ENCODE measurements at places on chromosomes 16 and 17.

DNA sequence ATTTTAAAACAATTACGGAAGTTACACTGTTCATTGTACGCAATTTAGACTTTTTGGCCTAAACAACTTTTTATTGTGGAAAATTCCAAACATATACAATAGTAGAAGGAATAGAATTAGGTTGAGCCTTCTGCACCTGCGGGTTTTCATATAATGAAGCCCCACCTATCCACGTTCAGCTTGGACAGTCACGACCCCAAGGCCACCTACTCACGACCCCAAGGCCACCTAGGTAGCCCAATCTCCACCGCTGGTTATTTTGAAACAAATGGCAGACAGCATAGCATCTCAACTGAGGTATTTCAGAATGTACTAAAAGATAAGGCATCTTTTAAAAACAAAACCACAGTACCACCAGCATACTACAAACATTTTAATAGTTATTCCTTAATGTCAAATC is 631 bp downstream of the NLRC5 start:
- DNase-seq = no peak

- DNase-seq = no peak
Measured at GRCh38 chr17:68973098-68973846, 18.1 kb upstream of the ABCA8 start.

DNA sequence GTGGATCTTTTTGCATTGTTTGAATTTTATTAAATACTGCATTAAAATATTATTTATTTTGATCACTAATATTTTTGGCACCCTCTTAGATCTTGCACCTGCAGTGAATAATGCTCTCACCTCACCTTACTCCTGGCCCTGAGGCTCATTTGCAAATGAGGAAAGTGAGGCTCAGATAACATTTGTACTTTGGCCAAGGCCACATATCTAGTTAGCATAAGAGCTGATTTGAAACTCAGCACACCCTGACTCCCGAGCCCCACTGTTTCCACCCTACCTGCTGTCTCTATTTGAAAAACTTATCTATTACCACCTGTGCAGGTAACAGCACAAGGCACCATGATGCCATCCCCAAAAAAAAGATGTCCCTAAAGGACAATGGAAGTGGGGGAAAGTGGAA is 358.7 kb upstream of the MAF start:
- DNase-seq = no peak

- no peak for DNase-seq
Measured at GRCh38 chr17:81066072-81066471, 31.1 kb downstream of the BAIAP2 start.

- DNase-seq = no peak
Measured at GRCh38 chr17:73261952-73262675, 434 bp upstream of the CPSF4L start.

DNA sequence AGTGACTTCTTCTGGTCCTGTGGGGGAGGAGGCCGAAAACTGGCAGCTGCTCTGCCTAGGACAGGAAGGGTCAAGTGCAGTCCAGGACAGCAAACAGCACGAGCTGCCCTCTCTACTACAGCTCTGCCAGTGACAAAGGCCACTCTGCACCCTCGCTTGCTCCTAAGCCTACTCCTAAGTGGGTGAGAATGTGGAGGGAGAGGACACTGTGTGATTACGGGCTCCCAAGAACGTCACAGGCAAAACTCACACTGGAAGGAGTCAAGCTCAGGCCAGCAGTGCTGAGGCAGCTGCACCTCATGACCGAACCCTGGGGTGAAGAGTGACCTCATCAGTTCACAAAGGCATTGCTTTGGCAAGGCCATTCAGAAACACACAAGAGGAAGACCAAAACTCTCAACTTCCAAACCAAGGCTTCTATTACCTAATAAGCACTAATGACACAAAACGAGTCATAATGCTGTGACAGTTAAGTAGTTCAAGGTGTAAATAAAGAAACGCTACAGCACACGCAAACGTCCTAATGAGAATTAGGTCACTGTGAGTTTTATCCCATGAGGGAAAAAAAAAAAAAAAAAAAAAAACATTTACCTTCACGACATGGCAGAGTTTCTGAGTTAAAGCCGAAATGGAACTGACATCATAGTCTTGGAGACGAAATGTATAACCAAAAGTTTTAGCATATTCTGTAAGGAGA is 35.1 kb downstream of the MARF1 start:
- no peak for DNase-seq

- DNase-seq = peak; percentile 64
Measured at GRCh38 chr16:30005341-30006094, 5.3 kb downstream of the DOC2A start.

DNA sequence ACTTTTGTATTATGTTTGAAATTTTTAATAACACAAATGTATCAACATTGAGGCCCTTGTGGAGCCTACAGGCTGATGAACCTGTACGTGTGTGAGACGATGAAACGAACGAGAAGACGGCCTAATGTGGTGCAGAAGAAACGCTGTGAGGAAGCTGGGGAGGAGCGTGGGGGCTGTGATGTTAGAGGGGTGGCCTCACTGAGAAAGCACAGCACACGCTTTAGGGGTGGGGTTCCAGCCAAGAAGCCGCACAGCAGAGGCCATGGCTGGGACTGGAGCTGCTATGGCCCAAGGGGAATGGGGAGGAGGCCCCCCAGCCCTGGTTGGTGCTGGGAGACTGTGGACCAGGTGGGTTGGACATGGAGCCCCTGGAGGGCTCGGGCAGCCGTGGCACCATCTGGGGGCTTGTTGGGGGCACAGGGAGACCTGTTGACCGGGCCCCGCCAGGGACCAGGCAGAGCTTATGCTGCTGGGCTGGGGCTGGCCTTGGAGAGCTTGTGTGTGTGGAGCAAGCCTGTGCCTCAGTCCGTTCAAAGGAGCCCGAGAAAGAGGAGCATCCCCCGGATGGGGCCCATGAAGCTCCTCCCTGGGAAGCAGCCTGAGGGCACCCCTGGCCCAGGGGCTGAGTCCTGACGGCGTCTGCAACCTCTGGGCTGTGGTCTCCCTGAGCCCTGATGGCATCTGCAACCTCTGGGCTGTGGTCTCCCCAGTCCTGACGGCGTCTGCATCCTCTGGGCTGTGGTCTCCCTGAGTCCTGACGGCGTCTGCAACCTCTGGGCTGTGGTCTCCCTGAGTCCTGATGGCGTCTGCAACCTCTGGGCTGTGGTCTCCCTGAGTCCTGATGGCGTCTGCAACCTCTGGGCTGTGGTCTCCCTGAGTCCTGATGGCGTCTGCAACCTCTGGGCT is 44.7 kb downstream of the METRNL start:
- no peak for DNase-seq

DNA sequence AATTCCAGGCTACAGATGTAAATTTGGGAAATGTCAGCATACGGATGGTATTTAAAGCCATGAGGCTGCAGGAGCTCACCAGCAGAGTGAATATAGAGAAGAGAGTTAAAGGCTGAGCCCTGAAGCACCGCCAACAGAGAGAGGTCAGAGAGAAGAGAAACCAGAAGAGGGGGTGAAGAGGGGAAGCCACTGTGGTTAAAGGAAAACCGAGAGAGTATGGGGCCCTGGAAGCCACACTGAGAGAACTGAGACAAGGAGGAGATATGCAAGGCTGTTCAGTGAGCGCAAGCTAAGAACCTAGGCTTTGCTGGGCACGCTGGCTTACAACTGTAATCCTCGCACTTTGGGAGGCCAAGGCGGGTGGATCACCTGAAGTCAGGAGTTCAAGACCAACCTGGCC is 24.6 kb downstream of the COPRS start:
- DNase-seq = no peak

- DNase-seq = no peak
Measured at GRCh38 chr16:69568676-69569075, 2.9 kb downstream of the NFAT5 start.

- DNase-seq = no peak
Measured at GRCh38 chr17:2634361-2634960, 41.0 kb downstream of the PAFAH1B1 start.

DNA sequence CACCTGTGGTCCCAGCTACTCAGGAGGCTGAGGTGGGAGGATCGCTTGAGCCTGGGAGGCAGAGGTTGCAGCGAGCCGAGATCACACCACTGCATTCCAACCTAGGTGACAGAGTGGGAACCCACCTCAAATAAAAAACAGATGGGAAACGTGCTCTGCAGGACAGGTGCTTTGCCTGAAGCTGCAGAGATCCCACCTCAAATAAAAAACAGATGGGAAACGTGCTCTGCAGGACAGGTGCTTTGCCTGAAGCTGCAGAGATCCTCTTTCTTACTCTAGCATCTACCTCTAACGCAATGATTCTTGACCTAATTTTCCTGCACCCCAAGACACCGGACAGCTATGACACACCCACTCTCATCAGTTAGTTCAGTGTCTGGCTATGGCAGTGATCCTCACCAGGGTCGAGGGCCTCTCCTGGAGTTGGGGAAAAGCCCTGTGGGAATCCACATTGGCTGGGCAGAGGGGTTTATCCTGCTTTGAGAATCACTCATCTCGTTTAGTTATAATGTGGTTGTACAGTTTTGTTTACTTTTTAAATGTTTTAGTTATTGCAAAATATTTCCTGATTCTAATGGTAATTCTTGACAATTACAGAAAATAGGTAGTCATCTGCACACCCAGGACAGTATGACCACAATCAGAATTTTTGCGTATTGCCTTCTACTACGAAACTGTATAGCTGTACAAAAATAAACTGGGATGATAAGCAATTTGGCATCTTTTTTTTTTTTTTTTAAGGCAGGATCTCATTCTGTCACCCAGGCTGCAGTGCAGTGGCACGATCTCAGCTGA is 11.4 kb downstream of the VPS53 start:
- DNase-seq = no peak

GRCh38 chr17:66604376-66604775 is 230.5 kb upstream of the CACNG5 start:
- no peak for DNase-seq

DNA sequence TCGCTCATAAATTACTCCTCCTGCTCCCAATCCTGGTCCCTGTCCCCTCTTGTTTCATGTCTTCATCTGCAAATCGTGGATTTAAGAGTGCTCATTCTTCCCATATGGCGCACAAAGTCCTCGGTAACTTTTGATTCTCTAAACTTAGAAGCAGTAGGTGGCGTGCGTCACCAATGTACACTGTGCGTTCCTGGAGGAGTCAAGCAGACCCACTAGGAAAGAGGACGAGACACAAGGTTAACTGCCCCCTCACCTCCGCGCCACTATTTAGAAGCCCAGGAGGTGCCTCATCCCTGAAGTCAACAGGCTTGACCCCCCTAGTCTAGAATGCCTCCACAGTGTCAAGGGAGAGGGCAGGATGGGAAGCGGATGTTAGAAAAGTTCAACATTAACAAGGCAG is 2.9 kb downstream of the SLC13A5 start:
- no peak for DNase-seq

GRCh38 chr16:50219402-50219975 is 46.9 kb upstream of the ADCY7 start:
- no peak for DNase-seq

- peak; percentile 56 for DNase-seq
Measured at GRCh38 chr17:35889818-35890773, 9.9 kb upstream of the CCL5 start.

DNA sequence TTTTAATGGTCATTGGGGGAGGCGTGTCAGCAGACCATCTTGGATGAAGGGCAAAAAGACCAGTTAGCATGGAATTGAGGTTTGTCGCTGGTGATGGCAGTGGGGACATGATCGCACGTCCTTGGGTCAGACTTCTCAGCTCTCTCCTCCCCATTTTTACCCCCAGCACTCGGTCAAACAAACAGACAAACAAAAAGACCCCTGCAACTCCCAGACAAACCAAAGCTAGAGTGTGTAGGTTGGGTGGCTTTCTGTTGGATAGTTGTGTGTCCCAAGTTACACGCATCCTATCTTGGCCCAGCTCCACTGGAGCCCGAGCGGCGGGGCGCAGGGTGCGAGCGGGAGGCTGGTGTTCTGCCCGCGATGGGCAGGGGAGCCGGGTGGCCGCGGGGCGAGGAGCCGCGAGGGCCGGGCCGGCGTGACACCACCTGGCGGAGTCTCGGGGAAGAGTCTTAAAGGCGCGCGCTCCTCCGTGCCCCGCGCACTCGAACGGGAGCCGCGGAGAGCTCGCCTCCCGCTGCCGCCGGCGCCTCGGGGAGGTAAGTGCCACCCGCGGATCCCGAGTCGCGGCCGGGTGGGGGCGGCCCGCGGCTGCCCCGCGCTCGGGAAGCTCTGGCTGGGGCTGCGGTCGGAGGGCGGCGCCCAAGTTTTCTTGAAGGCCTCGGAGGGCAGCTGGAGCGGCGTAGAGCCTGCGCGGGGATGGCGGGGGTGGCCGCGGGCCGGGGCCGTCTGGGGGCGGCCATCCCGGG is 18.5 kb upstream of the NTN1 start:
- peak; percentile 54 for DNase-seq

DNA sequence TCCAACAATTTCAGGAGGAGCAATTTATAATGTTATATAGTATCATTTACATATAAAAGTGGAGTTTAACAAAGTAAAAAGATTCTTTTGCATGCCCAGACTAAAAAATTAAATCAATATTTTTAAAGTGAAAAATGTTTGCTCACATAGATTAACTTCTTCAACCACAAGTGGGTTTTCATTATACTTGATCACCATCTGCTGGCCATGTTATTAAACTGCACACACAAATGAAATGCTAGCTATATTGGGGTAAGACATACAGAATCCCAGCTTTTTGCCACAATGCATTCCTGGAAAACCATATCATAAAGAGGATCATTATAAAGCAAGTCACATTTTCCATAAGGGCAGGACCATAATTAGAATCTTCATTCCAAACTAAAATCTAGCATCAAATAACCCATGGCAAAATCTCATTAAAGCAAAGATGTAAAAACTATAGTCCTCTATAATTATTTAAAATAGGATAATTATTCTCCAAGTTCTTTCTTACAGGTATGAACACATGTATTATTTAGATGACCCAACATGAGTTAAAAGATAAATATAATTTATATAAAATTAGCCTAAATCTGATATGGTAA is 26.3 kb downstream of the CEP112 start:
- DNase-seq = peak; percentile 75

DNA sequence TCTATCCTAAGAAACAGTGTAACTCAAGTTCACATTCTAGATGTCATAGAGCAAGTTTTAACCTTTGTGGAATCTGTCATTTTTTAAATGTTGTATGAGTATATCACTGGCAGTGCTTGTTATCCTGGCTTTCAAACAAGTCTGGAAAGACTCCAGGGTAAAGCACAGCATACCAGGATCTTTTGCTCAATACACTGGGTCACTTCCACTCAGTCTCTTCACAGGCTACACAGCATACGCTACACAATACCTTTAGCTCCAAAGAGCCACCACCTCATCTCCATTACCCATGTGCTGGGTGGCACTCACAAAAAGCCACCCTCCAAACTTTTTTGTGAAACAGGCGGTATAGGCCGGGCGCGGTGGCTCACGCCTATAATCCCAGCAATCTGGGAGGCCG is 69.5 kb downstream of the PARN start:
- DNase-seq = no peak

DNA sequence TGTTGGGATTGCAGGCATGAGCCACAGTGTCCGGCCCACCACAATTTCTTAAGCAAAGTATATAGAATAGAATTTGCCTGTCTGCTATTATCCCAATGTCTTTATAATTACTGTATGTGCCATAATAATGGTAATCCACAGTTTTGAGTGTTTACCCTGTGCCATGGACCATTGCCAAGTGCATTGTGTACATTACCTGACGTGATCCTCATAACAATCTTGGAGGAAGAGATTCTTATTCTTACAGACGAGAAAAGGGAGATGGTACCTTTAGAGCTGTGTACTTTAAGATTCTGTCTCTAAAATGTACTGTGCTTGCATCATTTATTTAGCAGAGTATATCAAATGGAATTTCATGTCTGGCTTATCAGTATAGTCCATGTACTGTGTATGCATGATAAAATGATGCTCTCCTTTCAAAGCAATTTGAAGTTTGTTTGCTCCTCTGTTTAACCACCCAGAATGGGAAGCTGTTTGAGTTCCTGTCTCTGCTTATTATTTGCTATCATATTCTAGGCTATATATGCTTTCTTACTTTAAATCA is 13.8 kb upstream of the CDR2 start:
- no peak for DNase-seq
